ENCODE measurements at places on chromosomes 5 and 9.

- DNase-seq = no peak
Observed at GRCh38 chr9:129483415-129484351, 137.2 kb downstream of the C9orf50 start.

GRCh38 chr9:17882688-17883594 lies 304.1 kb downstream of the SH3GL2 start:
- no peak for DNase-seq

DNA sequence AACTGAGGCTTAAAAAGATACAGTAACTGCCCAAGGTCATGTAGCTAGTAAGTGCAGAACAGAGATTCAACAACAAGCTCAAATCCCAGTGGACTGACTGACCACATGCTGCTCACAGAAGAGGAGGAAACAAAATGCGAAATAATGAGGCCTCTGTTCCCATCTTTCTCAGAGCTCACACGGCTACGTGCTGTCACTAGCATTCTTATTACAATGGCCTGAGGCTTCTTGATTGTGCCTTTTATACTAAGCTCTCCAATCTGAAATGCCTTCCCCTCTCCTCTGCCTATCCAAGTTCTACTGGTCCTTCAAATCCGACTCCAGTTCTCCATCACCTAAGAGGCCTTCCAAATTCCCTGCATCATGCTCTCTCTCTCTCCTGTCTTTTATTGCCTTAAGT lies 26.0 kb downstream of the SGTB start:
- DNase-seq = no peak

DNA sequence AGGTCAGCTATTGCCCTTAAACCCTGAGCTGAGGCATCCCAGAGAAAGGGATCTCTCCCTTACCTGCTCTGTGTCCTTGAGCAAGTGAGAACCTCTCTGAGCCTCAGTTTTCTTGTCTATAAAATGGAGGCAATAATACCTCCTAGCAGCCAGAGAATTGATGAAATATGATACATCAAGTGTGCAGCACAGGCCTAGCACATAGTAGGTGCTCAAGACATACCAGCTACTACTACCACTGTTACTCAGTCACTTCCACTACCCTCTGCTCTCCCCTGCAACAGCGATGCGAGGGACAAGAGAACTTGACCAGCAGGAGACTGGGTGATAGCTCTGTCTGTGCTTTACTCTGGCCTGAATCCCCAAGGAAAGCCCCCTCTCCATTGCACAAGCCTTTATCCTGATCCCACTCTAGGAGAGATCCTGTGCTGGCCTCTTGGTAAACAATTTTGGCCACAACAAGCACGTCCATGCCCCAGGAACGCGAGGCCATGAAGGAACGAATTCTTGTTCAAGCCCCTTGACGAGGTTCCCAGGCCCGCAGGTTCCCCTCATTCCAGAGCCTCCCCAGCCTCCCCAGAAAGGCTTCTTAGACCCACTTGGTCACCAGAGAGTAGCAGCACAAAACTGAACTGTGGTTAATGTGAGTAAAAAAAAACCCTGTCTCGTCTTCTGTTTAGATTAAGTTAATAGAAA lies 39.4 kb downstream of the LRSAM1 start:
- DNase-seq = no peak

DNA sequence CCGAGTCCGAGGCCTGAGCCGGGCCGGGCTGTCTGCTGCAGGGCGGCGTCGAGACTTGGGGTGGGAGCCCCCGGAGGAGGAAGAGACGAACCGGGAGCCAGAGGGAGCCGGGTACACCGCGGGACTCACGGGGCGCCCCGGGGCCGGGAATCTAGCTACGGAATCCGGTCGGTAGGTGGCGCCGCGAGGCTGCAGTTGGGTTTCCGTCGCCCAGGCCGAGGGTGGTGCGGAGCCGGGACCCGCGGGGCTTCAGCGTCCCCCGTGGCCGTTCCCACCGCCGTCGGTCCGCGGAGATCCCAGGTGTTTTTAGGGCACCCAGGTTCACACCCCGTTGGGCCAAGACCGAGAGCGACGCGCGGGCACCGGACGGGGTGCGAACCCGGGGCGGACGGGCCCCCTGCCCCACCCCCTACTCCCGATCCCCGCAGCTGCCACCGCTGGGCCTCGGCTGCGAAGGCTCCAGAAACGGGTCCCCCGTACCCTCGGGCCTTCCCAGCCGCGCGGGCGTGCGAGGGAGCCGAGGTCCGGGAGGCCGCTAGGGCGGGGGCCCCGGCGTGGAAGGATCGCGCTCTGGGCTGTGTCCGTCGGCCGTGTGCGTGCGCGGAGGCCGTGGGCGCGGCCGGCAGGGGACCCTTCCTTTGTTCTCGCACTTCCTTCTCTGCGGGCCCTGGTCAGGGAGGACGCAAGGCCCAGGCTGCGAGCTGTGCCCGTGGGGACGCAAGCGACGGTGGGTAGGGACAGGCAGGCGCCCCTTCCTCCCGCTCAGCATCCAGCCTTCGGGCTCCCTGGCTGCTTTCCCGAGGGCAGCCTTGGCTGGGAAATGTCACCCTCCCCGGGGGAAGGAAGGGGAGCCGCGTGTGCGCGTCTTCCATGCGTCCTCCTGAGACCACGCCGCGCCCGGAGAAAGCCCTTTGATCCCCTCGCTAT lies 146.6 kb downstream of the GAPVD1 start:
- DNase-seq = peak; percentile 40

- DNase-seq = no peak
Observed at GRCh38 chr5:122078116-122079110, at the start of gene LOX. Gene LOX, minus strand, starts transcription at chr5:122078259. Its CDS starts 274 bp downstream, at chr5:122077985.

DNA sequence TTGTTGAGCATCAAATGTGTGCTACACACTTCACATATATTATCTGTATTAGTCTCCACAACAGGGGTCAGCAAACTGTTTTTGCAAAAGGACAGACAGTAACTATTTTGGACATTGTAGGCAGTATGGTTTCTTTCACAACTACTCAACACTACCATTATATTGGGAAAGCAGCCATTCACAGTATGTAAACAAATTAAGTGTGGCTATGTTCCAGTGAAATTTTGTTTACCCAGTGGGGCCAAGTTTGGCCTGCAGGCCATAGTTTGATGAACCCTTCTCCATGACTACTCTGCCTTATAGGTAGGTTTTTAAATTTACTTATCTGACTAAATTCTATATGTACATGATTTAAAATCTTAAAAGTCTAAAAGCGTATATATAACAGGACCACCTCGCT lies 13.0 kb upstream of the FAM151B start:
- no peak for DNase-seq

GRCh38 chr5:173667702-173668101 lies 51.3 kb upstream of the BOD1 start:
- no peak for DNase-seq

DNA sequence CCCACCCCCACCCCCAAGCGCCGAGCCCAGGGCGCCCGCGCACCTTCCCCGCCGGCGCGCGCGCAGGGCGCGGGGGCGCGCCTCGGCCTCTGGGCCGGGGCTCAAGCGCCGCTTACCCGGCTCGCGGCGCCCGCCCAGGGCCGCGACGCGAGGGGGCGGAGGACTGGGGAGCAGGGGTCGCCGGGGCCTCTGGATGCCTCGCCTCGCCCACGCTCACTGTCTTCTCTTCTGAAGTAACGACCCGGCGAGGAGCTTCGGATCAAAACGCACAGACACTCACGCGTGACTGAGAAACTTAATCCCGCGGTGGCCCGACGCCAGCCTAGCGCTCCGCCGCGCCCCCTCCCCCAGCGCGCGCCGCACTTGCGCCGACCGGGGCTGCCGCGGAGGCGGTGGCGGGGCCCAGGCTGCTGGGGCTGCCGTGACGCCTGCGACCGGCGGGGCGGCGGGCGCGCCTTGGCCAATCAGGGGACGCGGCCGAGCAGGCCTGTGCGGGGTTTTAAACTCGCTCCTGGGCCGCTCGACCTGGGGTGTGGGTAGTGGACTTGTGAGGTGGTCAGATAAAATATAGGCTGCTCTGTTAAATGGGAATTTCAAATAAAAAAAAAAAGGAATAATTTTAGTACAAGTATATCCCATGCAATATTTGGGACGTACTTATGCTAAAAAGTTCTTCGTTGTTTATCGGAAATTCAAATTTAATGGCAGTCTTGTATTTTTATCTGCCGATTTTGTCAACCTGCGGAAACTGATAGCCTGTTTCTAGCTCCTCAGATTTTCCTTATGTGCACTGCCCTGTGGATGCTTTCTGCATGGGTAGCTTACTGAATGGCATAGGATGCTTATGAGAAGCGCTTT lies at the start of gene MPDZ:
MPDZ (minus strand) TSS at position 409 of the 858 bp plus-strand sequence. CDS start 29,377 bp downstream, outside the sequence.
- no peak for DNase-seq
